ENCODE measurements at places on chromosomes 3 and 15. TPM values are rescaled to one million over a fixed set of nuclear protein-coding genes. Genes with fewer than 3 reads are reported as not detected.

The PRICKLE2 gene
- 6.8 TPM for total RNA-seq

The MAGEF1 gene
- 20.8 TPM for total RNA-seq

The TLR9 gene
- not detected for total RNA-seq

The ATP13A5 gene
- 0.35 TPM for total RNA-seq

The CD86 gene
- 1.6 TPM for total RNA-seq

The CHRD gene
- 0.48 TPM for total RNA-seq

The TM4SF4 gene
- not detected for total RNA-seq

The MYLK gene
- total RNA-seq, result 320 TPM

The STAC gene
- 0.76 TPM for total RNA-seq

The SCG3 gene
- total RNA-seq, result not detected

The C3orf70 gene
- 1.9 TPM for total RNA-seq

The HYKK gene
- 8.8 TPM for total RNA-seq

The C3orf49 gene
- not detected for total RNA-seq

Measured in esophagus squamous epithelium (tissue), 5 donors.